GM12878 (cell line): ENCODE measurements at places on chromosomes 4 and X.

DNA sequence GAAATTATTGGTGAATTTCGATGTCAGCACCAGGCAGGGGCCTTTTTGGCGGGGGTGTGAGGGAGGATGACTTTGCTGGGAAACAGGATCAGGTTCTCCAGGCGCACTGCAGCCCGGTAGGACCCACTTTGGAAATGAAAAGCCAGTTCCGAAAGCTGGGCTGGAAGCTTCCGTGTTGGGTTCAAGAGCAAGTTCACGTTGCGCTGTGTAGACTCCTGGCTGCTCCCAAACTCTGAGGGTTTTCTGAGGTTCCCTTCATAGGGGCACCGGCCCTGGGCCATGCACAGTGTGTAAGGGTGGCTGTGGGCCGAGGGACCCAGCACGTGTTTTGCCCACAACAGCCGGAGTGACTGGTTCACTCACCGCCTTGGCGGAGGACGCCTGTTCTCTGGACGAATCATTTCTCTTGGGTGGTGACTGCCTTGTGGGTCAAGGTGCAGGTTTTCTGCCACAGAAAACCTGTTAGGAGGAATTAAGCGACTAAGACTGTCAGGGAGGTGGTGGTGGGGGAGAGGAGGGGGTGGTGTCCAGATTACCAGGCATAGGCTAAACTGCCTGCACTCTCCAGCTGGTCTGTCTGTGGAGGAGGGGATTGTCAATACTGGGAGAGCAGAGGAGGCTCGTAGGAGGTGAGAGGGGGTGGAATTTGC is 8.0 kb downstream of the SHOX start:
- no peak for DNase-seq

DNA sequence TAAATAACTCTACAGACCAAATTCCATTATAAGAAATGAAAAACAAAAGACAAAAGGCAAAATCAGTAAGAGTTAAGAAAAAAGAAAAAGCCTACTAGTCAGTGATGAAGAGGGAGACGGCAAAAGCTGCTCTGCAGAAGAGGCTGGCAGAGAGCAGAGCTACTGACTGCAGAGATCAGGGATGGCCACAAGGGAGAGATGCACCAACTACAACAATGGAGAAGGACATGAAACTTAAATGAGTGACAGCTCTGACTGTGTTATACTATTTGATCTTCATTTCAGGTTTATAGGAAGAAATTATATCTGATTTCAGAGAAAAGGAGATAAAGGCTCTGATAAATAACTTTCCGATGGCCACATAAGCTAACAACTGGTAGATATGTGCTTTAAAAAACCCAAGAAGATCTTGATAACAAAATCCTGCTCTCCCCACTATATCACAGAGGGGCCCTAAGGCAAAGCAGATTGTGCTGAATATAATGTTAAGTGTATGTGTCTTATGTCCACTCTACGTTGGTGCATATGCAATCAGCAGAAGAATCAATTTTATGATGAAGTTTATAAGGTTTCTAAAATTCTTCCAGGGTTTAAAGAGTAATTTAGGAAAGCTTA is 58.4 kb upstream of the COX18 start:
- no peak for DNase-seq

DNA sequence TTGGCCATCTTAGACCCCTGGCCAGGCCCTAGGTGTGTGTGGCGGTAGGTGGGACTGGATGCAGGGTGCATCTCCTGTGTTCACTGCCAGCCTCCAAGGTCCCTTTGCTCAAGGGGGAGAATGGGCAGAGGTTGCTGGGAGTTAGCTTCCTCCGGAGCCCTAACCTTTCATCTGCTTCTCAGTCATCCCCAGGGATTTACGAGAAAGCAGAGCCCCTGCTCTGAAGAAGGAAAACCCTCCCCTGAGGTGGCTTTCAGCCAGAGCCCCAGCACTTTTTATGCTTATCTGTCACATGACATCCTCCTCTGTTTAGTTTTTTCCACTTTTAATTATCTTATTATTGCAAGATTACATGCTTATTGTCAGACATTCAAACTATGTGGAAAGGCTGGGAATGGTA is 44.9 kb upstream of the DDX3X start:
- no peak for DNase-seq

- DNase-seq = no peak
Observed at GRCh38 chr4:20127626-20128025, 124.1 kb upstream of the SLIT2 start.

GRCh38 chrX:78747489-78747888 is at the start of gene LPAR4:
Gene LPAR4, plus strand, starts transcription at chrX:78747720. Its CDS starts 7,150 bp downstream, at chrX:78754870.
- DNase-seq = no peak

- no peak for DNase-seq
Observed at GRCh38 chrX:143115466-143115865, 89.7 kb downstream of the SPANXN4 start.

DNA sequence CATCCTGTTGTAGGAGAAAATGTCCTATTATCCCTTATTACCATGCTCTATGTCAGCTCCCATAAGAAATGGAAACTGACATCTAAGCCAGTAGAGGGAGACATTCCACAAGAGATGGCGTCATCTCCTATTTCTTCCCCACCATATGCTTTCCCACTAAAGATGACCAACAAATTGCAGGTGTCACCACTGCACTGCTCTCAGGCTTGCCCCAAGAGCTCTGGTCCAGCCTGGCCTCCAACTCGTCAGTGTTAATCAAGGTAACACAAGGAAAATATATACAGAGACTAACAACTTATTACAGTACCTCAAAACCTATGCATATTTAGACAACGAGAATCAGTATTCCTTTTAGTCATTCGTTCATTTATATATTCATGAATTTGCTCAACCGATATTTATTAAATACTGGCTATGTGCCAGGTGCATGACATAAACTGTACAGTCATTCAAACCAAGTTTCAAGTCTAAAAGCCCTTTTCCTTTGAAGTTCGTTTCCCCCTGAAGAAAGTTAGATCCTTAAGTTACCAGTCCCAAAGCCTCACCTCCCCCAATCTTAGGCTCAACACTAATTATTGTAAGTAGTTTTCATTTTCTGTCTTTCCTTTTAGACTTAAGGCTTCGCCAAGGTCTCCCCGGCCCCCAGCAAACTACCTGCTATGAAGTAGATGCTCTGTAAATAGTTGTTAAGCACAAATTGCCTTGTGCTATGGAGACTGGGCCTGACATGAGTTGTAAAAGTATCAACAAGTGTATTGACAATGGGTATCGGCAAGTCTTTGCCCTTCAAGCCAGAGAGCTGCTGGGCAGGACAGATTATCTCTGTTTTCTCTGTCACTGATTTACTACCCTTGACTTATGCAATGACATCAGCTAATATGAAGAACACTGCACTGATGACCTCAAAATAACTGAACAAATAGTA is 3.1 kb upstream of the FGB start:
- DNase-seq = no peak

GRCh38 chr4:100949350-100949935 is 397.9 kb downstream of the PPP3CA start:
- no peak for DNase-seq

DNA sequence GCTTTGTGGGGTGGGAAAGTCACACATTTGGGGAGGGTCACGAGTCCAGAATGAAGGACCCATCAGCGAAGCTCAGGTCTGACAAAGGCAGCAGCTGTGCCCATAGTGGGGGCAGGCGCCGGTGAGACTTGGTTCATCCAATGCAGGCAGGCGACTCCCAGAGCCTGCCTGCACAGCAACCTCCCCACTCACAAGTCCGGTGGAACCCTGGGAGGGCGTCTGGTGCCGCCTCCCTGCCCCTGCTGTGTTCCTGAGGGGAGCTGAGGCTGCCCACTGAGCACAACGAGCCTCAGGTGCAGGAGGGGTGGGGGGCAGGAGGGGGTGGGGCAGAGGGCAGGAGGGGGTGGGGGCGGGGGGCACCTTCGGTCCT is 13.7 kb downstream of the LRPAP1 start:
- DNase-seq = no peak
